Stimulated activated CD4-positive, alpha-beta T cell treated with anti-CD3 and anti-CD28 coated beads, TNF-alpha, amount 100 ng/mL, for 4 hours (primary cell): ENCODE measurements at places on chromosomes 12 and 14.

DNA sequence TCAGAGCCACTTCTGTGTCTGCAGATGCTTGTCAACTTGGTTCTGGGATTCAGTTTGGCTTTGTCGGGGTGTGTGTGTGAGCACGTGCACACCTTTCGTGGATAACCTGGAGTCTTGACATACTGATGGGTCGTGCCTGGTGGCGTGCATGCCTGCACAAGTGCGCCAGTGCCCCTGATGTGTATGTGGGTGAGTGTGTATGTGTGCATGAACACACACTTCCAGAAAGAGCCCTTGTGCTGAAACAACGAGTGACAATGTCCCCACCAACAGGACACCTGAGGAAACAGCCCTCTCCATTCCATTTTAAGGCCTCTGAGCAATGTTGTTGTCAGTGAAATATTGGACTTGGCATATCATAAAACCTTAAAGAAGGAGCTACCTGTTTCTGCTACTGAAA is 53.9 kb downstream of the SMUG1 start:
- no peak for DNase-seq

- DNase-seq: no peak
Observed at GRCh38 chr12:27343255-27344000, 10.8 kb downstream of the BMAL2 start.

GRCh38 chr14:102323102-102323501 is 3.6 kb downstream of the ZNF839 start:
- no peak for DNase-seq

- no peak for DNase-seq
Observed at GRCh38 chr14:74595006-74595735, 16.9 kb downstream of the LTBP2 start.

GRCh38 chr12:121648458-121649028 is 20.9 kb downstream of the MORN3 start:
- no peak for DNase-seq

DNA sequence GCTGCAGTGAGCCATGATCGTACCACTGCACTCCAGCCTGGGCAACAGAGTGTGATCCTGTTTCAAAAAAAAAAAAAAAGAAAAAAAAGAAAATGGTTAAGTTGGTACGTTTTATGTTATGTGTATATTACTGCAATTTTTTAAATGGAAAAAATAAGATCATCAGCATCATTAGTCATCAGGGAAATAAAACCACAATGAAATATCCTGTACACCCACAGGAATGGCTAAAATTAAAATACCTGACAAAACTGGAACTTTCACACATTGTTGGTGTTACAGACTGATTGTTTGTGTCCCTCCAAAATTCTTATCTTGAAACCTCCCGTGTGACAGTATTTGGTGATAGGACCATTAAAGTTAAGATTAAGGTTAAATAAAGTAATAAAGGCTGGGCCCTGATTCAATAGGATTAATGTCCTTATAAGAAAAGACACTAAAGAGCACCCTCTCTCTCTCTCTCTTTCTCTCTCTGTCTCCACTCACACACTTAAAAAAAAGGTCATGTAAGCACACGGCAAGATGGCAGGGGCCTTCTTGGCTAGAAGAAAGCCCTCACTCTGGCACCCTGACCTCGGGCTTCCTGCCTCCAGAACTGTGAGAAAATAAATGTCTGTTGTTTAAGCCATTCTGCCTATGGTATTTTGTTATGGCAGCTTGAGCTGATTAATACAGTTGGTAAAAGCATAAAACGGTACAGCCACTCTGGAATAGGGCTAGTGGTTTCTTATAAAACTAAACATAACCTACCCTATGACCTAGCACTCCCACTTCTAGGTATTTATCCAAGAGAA is 48.3 kb upstream of the ZFP36L1 start:
- no peak for DNase-seq

GRCh38 chr12:67475725-67476124 is 172.8 kb upstream of the DYRK2 start:
- DNase-seq: no peak

DNA sequence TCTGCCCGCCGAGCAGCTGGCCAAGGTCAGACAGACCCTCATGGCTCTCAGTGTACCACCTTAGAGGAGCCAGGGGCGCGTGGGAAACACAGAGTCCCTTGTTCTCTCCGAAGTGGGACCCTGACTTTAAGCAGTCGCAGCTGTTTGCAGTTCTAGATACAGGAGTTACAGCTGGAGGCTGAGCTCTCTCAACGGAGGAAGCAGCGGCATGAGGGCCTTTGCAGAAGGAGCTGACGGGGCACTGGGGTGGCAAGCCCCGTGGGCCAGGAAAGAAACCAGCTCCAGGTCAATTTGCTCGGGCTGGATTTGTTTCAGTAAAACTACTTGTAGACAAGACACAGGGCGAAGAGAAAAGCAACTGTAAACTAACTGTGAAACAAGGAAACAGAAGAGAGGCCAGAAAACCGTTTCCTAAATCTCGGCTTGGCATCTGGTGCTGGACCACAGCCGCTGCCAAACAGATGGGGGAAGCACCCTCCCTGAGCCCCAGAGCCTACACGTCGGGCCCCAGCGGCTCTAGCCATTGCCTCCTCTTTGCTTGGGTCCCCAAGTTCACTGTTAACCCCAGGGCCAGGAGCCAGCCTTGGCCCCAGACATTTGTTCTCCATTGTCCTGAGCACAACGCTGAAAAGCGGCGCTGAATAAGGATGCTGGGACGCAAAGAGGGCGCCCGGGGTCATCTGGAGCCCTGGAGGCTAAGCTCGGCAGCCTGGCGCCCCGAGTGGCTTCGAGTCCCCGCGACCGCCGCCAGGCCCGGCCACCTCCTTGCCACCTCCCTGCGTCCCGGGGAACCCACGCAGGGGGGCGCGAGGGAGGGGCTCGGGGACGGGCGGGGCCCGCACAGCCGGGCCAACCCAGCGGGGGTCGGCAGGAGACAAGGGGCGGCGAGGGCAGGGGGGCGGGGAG is 914 bp upstream of the PACS2 start:
- DNase-seq: no peak

DNA sequence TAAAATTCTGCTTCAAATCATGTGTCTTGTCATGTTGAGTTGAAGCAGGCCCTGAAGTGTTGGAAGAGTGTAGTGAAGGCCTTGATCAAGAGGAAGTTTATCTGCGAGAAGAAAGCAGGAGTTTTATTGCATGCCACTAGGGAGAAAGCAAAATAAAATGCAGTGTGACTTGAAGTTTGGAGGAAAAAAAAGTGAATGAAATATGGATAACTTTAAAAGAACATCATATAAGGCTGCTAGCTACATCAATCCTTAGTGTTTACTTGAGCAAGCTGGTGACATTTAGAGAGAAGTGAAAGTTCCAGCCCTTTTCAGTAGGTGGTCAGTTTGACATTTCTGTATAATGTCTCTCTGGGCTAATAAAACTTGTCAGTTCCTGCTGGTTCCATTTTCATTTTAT is 841.1 kb downstream of the TMTC2 start:
- DNase-seq: no peak

DNA sequence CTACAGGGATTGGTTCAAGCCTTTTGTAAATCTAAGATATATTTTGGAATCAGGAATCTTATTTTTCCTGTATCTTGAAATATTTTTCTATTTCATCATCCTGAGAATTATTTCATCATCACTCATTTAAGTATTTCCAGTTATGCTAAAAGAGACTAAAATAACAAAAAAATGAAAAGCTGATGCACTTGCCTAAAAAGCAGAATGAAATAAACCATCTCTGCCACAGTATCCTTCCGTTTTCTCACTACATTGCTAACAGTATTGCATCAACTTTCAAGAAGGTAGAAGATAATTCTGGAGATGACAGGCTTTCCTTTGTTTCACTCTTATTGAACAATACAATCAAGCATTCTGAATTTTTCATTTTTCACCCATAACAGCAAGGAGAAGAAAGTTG is 31.1 kb upstream of the EIF5 start:
- DNase-seq: no peak

GRCh38 chr12:122891661-122892525 is 4.0 kb downstream of the VPS37B start:
- no peak for DNase-seq

- DNase-seq: peak; percentile 55
Observed at GRCh38 chr12:57845478-57846284, 848 bp downstream of the CTDSP2 start.

- no peak for DNase-seq
Observed at GRCh38 chr12:3743803-3744202, 9.1 kb downstream of the CRACR2A start.

DNA sequence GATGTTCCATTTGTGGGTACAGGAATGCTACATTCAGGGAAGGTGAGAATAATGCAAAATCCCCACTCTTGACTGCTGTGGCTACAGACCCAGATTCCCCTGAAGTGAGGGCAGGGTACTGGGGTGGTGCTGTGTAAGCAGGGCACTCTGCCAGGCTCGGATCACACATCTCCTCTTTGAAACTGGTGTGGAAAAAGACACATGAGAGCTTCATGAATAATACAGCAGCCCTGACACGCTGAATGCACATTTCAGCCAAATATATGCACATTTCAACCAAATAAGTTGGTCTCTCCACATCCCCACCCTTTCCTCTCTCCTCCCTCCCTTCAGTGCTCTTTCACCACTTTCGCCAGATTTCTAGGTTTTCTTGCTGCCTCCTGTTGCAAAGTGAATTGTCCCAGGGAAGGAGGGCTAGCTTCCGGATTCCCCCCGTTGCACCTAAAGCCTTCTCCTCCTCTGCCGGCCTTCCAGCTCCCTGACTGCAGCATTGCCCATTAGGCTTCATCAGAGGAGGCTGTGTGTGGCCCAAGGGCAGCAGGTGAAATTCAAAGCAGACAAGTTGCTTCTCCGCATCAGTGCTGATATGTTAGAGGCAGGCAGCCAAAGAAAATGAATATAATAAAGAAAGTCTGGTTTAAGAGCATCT is 118.2 kb upstream of the TMCC3 start:
- no peak for DNase-seq

DNA sequence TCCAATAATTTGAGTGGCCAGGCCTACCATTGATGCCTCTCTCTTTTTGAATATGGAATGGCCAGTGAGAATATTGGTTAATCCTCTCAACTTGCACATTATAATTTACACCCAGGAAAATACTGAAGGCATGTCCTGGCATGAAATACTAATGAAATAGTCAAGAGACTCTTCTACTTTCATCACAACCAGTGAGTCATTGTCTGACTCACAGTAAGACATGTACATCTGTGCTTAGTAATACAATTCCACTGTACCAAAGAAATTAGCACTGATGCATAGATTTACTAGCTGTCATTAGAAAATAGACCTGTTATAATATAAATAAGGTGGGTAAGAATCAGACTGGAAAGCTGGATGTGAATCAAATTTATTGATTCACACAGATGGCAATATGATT is 31.6 kb downstream of the KCNC2 start:
- no peak for DNase-seq

DNA sequence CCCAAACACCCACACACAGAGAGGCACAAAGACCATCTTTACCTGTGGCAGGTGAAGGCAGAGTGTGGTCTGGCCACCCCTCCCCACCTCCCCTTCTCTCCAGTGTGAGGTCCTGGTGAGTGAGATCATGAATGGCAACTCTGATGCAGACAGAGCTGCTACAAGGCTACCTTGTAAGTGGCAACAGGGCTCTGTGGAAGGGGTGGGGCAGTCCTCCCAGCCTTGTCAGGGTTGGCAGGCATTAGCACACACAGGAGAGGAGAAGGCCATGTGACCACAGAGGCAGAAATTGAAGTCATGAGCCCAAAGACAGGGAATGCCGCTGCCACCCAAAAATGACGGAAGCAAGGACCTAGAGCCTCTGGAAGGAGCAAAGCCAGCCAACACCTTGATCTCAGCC is 30.7 kb downstream of the VWF start:
- DNase-seq: no peak

DNA sequence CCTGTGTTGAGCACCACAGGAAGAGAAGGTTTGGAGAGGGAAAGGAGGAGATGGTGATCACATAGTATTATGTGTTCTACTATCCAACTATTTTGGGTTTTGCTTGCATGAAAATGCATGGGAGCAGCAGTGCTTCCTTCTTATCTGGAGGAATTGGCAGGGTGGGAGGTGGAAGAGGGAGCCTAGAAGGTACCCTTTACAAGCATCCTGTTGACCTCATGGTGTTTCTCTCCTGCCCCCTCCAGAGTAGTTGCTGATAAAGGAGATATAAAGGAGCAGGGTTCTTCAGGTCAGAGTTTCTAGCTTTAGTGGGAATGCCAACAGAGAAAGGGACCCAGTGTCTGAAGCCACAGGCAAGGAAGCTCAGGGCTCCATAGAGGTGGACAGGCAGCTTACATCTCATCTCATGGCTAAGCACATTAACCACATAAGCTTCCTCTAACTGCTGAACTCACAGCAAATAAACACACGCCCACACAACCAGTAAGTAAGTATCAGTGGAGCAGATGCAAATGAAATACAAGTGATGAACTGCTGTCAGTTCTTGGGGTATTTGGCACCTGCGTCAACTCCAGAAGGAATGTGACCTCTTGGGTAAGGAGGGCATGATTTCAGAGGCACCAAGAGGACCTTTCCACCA is 174.2 kb upstream of the SLC38A2 start:
- DNase-seq: no peak

- no peak for DNase-seq
Observed at GRCh38 chr12:109701064-109701463, 12.6 kb upstream of the FAM222A start.

DNA sequence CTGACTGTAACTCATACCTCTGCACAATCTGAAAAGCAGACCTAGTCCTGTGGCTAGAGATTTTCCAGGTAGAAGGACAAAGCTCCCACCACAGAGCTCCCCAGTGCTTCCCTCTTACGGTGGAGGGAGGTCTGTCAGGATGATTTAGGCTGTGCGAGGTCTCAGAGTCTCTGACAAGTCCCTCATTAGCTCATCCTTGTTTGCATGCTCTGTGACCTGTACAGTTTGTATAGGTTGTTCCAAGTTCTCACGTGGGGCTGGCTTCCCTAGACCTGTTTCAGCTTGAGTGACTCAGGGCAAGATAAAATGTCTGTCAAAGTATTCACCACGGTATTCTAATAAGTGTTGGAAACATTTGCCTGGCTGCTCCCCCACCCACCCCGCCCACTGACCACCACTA is 34.8 kb downstream of the ASCL1 start:
- no peak for DNase-seq
